ENCODE measurements at places on chromosomes 2 and 18.

DNA sequence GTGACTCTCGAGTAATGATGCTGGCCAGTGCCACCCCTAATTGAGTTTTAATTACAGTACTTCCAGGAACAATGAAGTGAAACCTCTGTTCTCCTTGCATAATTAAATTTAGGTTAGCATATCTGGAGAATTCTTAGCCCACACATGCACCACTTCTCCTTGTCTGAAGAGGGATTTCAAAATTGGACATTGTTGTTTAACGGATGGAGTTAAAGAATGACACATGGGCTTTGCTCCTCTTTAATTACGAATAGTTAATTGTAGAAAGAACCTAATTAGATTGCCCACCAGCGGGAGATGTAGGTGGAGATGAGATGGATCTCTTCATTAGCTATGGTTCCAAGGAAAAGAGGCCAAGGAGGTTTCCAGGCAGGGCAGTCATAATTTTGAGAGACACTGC is 33.1 kb upstream of the EN1 start:
- no peak for DNase-seq

- DNase-seq: no peak
These were observed 125.2 kb downstream of the RTN4 start for GRCh38 chr2:54925022-54925421.

GRCh38 chr2:12177455-12178288 is 431.2 kb downstream of the LPIN1 start:
- DNase-seq: no peak

- no peak for DNase-seq
These were observed 33.2 kb upstream of the GALNT3 start for GRCh38 chr2:165827016-165827920.

DNA sequence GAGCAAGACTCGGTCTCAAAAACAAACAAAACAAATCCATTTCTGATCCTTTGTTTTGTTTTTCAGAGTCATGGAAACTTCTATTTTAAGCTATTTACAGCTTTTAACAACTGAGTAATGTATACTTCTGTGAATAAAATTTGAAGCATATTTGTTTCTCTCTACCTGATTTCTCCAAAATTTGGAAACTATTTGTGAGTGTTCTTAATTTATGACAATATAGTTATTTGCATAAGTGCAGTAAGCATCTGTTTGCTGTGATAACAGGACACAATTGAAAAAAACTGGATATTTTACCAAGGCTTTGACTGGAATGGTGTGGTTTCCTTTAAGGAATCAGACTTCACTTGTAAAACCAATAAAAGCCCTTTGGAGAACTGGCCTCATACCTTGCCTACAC is 53.3 kb upstream of the GULP1 start:
- no peak for DNase-seq

- no peak for DNase-seq
These were observed 12.0 kb upstream of the MTA3 start for GRCh38 chr2:42556315-42556890.
